Glutamatergic neuron (in vitro differentiated cells): ENCODE measurements at places on chromosomes 3 and 15.

DNA sequence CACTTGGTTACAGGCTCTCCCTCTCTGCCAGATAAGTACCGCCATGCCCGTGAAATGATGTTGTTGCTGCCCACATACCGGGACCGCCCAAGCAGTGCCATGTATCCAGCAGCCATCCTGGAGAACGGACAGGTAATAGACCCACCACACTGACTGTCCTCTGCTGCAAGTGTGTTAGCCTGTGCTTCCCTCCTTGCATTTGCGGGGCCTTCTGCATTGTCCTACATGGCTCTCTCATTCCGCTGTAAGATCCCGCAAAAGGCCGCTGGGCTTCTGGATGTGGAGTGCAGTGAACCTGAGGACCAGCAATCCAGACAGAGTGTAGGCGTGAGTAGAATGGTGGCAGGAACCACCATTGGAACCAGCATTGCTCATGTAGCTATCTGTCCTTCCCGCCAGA lies 10.6 kb upstream of the MANF start:
- H3K27me3 ChIP-seq, result peaks cover 2% of the 10 kb centered on the region
- H3K27ac ChIP-seq, result no peak overlapping the region
- H3K36me3 ChIP-seq, result peaks cover 5% of the 10 kb centered on the region
- peak; percentile 2 for DNase-seq
- peaks cover 6% of the 10 kb centered on the region for H3K4me1 ChIP-seq
- no peak overlapping the region for H3K4me3 ChIP-seq

- no peaks in the 10 kb centered on the region for H3K4me1 ChIP-seq
- DNase-seq, result no peak
- no peaks in the 10 kb centered on the region for H3K36me3 ChIP-seq
- H3K27ac ChIP-seq, result no peak overlapping the region
Observed at GRCh38 chr3:26712211-26713026, 89.8 kb downstream of the LRRC3B start.

DNA sequence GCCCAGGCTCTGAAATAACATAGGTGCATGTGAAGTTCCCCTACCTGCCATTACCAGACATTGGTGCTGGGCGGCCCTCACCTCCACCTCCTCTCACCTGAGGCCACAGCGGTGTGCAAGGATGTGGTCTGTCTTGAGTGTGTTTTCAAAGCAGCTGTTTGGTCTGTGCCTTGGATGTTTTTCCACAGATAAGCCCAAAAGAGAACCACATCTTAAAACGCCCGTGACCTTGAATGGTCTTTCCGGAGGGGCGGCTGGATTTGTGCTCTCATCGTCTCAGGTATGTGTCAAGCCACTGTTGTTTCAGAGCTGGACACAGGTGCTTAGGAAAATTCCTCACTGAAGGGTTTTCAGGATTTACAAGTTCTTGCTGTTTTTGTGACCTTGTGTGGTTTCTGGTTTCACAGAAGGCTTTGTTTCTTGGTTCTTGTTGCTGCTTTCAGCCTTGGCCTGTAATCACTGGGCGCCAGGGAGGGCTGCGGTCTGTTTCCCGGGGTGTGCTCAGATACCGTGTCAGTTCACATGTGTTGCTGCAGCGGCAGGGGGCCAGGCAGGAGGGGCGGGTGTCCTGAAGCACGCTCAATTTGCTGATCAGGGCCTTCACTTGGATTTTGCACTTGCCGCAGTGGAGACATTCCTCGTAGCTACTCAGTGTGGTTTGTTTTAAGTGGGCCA lies 128.4 kb downstream of the IGF1R start:
- peaks cover 27% of the 10 kb centered on the region for H3K4me1 ChIP-seq
- no peak overlapping the region for H3K4me3 ChIP-seq
- peaks cover 8% of the 10 kb centered on the region for H3K27me3 ChIP-seq
- H3K27ac ChIP-seq, result peak overlapping the region; percentile 70

DNA sequence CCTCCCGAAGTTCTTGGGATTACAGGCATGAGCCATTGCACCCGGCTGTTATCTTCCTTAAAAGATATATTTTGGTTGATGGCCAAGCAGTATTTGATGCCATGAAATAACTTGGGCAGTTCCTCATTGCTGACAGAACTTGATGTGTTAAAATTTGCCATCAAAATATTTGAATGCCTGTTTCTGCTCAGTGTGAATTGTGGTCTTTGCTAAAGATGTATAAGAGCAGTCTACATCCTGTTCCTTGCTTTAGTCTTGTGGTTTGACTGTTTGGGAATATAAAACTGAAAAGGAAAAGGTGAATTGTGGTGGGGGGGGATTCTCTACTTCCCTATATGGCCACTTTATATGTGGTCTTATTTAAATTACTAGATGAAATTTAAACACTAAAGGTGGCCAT lies 14.0 kb downstream of the TRIM71 start:
- H3K4me3 ChIP-seq, result peak overlapping the region; percentile 42
- H3K4me1 ChIP-seq, result peaks cover 50% of the 10 kb centered on the region
- H3K27me3 ChIP-seq, result peaks cover 5% of the 10 kb centered on the region
- no peak overlapping the region for H3K27ac ChIP-seq
- H3K36me3 ChIP-seq, result no peaks in the 10 kb centered on the region
- no peak for DNase-seq

GRCh38 chr15:90062973-90063769 lies 39.1 kb downstream of the IDH2 start:
- H3K4me1 ChIP-seq, result peaks cover 10% of the 10 kb centered on the region
- no peak overlapping the region for H3K4me3 ChIP-seq
- H3K27me3 ChIP-seq, result peaks cover 3% of the 10 kb centered on the region
- no peaks in the 10 kb centered on the region for H3K36me3 ChIP-seq
- no peak for DNase-seq
- H3K27ac ChIP-seq, result peak overlapping the region; percentile 84

DNA sequence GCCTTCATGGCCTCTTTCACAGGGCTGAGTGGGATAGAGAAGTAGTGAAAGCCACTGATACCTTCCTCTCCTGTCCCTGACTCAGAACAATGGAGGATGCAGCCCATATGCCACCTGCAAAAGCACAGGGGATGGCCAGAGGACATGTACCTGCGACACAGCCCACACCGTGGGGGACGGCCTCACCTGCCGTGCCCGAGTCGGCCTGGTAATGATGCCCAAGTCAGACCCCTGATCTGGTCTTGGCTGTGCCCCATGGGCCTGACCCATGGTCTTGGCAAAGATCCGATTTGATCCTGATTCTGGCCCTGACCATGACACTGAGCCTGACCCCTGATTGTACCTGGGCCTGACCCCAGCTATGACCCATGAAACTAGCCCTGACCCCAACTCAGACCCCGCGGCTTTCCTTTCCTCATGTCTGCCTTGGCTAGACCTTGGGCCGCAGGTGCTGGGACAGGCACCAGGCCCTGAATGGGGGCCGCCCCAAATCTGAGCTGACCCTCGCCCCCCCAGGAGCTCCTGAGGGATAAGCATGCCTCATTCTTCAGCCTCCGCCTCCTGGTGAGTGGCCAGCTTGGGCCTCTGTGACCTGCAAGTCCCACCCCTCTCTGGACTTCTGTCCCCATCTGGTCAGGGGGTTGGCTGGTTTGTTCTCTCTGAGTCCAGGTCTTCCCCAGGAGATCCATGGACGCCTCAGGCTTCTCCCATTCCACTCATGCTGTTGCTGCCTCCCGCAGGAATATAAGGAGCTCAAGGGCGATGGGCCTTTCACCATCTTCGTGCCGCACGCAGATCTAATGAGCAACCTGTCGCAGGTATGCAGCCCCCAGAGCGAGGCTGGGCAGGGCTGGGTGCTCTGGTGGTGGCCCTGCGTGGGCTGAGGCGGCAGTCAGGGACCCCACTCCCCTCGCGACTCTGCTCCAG lies 15.6 kb downstream of the NT5DC2 start:
- no peak overlapping the region for H3K4me3 ChIP-seq
- peaks cover 9% of the 10 kb centered on the region for H3K27me3 ChIP-seq
- no peak for DNase-seq
- H3K36me3 ChIP-seq, result no peaks in the 10 kb centered on the region
- H3K27ac ChIP-seq, result no peak overlapping the region

GRCh38 chr3:32848215-32848614 lies 30.4 kb downstream of the TRIM71 start:
- peak overlapping the region; percentile 74 for H3K4me3 ChIP-seq
- no peak overlapping the region for H3K27ac ChIP-seq
- H3K4me1 ChIP-seq, result peaks cover 77% of the 10 kb centered on the region
- peaks cover 7% of the 10 kb centered on the region for H3K27me3 ChIP-seq

- H3K4me3 ChIP-seq, result no peak overlapping the region
- peaks cover 5% of the 10 kb centered on the region for H3K27me3 ChIP-seq
- DNase-seq, result no peak
- H3K27ac ChIP-seq, result no peak overlapping the region
- peaks cover 57% of the 10 kb centered on the region for H3K4me1 ChIP-seq
Observed at GRCh38 chr3:111864821-111865656, 6.0 kb downstream of the PHLDB2 start.

DNA sequence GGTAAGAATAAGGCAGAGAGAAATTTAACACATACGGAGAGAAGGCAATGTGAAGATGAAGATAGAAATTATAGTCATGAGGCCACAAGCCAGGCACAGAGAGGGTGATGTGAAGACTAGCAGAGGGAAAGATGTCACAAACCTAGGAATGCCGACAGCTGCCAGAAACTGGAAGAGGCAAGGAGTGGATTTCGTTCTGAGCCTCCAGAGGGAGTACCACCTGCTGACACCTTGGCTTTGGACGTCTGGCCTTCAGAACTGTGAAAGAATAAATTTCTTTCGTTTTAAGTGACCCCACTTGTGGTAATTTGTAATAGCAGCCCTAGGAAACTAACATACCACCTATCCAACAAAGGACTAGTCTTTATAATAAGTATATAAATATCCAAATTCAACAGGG lies 5.0 kb upstream of the SGO1 start:
- DNase-seq, result peak; percentile 21
- no peak overlapping the region for H3K4me3 ChIP-seq
- H3K27me3 ChIP-seq, result peaks cover 2% of the 10 kb centered on the region
- H3K36me3 ChIP-seq, result no peaks in the 10 kb centered on the region

DNA sequence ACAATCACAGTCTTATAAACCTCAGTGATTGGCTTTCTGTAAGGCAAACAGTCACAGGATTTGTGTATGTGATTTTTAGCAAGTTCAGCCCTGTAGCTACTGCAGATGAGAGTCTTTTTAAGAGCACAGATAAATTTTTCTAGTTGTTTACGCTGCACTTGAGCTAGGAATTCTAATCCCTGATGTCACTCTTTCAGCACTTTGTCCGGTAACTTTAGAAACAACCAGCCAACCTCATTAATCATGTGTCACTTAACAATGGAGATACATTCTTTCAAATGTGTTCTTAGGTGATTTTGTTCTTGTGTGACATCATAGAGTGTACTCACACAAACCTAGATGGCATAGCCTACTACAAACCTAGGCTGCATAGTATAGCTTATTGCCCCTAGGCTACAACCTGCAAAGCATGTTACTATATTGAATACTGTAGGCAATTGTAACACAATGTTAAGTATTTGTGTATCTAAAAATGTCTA lies 36.8 kb upstream of the GOLGA6L2 start:
- H3K4me3 ChIP-seq, result no peak overlapping the region
- no peaks in the 10 kb centered on the region for H3K36me3 ChIP-seq
- DNase-seq, result no peak
- no peaks in the 10 kb centered on the region for H3K27me3 ChIP-seq
- peaks cover 7% of the 10 kb centered on the region for H3K4me1 ChIP-seq
- H3K27ac ChIP-seq, result no peak overlapping the region

DNA sequence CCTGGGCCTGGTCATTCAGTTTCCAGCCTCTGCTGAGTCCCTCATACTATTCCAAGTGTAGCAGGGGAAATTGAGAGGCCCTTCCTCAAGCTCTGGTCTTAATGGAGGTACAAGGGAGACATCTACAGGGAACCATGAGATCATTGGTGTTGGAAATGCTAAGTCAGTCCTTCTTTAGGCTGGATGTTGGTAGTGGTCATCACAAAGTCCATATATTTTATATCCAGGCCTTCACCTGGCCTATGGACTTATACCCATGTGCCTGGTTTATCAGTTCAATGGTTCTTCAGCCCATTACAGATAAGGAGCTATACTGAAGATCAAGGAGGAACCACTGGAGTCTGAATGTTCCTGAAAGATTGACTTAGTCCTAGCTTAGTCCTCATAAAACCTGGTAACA lies 135.0 kb downstream of the STAG1 start:
- H3K36me3 ChIP-seq, result no peaks in the 10 kb centered on the region
- no peaks in the 10 kb centered on the region for H3K4me1 ChIP-seq
- no peak for DNase-seq

DNA sequence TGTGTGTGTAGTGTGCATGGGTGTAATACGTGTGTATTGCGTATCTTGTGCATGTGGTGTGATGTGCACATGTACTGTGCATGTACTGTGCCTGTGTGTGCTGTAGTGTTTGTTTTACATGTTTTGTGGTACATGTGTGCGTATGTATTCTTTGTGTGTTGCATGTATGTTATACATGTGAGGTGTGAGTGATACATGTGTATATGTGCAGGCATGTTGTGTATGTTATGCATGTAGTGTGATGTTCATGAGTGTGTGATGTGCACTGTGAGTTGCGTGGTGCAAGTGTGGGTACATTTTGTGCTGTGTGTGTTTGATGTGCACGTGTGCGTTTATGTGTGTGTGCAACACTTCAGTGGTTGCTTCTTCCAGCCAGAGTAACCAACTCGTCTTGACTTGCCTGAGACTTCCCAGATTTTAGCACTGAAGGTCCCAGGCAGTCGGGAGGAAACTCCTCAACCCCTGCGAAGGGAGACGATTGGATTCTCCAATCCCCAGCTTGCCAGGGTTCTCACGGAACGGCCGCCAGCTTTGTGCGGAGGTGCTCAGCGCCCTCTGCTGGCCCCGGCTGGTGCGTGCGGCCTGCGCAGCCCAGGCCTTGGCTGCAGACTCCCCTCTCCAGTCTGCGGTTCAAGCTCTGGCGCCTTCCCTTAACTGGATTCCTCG lies 3.6 kb downstream of the GALNT15 start:
- no peak overlapping the region for H3K4me3 ChIP-seq
- peaks cover 10% of the 10 kb centered on the region for H3K4me1 ChIP-seq
- peaks cover 13% of the 10 kb centered on the region for H3K27me3 ChIP-seq
- H3K27ac ChIP-seq, result no peak overlapping the region

GRCh38 chr15:47673232-47673761 lies 44.0 kb upstream of the SEMA6D start:
- DNase-seq, result no peak
- H3K27me3 ChIP-seq, result peaks cover 3% of the 10 kb centered on the region
- H3K4me3 ChIP-seq, result peak overlapping the region; percentile 33
- peaks cover 8% of the 10 kb centered on the region for H3K36me3 ChIP-seq
- H3K4me1 ChIP-seq, result peaks cover 55% of the 10 kb centered on the region
